ENCODE measurements at places on chromosomes 7 and 10.

GRCh38 chr10:75294031-75294437 lies 58.3 kb upstream of the COMTD1 start:
- DNase-seq = no peak

DNA sequence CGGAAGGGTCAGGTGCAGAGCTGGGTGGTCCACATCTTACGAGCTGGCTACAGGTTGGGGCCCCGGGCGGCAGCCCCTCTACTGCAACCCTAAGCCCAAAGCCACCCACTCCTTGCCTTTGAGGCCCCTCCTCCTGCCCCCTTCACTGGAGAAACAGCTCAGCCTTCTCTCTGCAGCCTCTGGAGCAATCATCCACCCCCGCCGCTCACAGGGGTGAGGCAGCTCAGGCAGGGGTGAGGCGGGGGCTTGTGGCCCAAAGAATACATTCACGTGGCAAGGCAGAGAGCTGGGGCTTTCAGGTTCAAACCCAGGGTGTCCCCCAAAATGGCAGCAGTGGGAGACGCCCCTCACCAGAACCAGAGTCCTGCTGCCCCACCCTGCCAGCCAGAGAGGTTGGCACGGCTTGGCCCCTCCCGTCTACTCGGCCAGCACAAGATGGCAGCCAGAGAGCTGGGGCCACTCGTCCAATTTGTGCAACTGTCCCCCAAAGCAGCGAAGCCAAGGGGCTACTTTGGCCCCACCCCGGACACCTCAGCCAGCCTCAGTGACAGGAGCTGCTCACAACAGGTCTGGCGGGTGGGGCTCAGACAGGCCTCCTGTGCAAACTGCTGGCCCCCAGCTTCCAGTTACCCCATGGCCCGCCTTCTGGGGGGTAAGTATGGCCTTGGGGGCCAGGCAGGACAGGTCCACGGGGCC lies 7.2 kb downstream of the GNB2 start:
- DNase-seq = no peak

DNA sequence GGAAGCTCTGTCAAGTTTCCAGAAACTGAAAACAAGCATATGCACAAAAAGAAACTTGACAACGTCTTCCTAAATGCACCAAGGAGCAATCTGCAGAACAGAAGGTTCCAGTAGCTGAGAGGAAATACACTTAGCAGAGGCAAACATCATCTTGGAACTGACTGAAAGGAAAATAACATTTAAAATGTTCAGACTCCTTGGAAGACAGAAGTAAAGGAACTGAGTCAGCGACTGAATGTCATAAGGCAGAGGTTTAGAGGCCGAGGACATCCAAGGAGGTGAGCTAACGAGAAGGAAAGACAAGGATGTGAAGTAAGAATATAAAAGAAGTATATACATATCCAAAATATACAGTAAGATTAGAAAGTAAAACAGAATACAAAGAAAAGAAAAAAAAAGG lies 24.1 kb downstream of the SEMA3D start:
- DNase-seq = no peak

DNA sequence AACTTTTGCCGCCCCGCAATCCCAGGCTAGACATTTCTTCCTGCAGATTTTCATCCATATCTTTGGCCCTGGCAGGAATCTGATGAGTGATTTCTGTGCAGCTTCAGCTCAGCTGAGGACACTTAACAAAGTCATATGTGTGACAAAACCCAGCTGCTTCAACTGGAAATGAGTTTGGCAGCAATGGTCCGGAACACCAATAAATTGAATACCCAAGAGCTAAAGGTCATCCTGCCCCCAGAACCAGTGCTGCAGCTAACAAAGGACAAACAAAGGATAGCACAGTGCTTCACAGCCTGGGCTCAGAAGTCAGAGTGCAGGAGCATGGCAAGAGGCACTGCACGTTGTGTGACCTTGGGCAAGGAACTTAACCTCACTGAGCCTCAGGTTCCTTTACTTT lies 40.0 kb upstream of the TRIL start:
- DNase-seq = no peak

DNA sequence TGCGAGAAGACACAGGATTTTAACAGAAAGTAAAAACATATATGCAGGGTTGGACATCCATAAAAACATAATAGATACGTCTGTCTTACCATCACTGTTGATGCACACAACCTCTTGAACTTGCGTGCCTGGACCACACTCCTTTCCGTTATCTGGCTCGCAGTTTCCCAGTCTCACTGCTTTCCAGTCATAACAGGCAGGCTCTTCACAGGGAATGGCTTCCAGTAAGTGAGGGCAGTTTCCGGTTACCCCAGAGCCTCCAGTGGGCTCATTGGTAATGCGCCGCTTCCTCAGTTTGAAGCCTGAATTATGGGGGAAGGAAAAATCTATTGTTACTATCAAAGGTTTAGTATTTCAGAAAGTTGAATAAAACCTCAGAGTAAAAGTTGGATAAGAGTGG lies 290.7 kb downstream of the THSD7A start:
- no peak for DNase-seq

DNA sequence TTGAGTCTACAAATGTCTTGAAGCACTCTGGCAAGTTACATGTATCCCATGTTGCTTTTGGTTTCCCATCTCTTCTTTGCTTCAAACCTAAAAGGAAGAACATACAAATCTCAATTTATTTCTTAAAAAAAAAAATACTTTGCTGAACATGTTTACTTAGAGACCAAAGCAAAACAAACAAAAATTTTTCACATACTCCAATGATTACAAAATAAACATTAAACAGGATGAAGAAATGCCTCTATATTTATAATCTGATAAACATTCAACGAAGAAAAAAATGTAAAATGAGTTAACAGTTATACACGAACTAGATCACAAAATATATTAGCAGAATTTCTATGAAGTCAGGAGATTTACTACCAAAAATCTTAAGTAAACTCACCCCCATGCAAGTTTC lies 31.3 kb downstream of the FAM204A start:
- DNase-seq = no peak

DNA sequence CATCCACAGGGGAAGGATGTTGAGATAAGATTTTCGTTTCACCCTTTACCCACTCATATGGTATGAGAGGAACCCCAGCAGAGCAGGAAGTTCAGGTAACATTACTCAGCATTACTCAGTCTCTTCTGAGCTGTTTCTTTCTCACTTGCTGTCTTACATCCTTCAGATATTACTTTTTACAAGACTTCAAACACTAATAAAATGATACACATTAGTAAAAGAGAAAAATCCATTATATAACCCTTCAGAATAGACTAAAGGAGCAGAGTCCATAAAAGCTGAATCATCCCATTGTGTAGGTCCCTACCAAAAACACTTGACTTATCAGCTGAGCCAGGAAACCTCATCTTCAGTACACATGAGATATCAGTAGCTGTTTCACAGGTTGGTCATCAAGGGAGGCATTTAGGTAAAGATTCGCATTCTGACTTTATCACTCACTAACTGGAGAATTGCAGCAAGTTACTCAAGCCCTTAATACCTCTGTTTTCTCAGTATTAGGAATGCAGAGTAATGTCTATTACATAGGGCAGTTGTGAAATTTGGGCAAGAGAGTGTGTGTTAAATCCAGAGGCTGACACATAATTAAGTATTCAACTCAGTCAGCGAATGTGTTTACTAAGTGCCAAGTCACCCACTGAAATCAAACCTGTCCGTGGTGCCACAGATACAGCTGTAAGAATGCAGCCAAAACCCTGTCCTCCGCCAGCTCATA lies 44.7 kb downstream of the KLF6 start:
- DNase-seq = no peak

DNA sequence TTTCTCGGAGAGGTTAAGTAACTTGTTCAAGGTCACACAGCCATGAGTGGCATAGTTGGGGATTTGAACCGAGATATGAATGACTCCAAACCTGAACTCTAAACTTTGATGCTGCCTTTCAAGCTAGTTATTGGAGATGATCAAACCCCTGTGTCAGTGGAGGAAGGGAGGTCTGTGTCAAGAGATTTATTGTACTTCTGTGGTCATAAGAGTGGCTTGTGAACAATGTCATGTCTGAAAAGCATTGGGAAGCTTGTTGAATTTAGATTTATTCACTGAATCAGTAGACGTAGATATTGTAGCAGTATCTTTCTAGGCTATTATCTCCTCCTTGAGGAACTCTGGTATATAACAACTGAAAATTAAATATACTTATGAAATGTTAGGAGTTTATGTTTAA lies 27.3 kb downstream of the SNX10 start:
- DNase-seq = no peak

DNA sequence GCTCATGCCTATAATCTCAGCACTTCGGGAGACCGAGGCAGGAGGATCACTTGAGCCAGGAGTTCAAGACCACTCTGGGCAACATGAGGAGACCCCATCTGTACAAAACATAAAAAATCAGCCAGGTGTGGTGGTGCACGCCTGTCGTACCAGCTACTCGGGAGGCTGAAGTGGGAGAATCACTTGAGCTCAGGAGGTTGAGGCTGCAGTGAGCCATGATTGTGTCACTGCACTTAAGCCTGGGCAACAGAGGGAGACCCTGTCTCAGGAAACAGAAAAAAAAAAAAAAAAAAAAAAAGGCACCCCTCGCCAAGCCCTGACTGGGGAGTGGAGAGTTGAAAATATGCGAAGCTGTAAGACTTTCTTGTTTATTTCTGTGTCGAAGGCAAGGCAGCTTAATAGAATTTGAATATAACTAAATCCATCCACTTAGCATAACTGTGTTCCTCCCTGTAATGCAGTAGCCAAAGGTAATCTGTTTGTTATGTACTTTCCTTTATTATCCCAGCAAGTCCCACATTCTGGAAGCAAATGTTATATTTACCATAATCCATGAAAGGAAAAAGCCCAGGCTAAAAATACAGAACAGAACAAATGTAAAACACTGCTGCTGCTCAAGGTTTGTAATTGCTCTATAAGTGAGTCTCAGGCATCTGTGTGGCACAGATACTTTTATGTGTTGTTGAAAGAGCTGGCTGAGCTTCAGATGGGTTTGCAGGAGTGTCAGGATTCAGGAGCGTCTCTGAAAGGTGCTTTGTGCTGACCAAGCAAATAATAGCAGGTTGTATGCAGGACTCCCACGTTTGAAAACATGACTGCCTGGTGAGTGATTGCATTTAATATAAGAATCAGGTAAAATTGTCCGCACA lies 127.2 kb downstream of the CELF2 start:
- DNase-seq = no peak

DNA sequence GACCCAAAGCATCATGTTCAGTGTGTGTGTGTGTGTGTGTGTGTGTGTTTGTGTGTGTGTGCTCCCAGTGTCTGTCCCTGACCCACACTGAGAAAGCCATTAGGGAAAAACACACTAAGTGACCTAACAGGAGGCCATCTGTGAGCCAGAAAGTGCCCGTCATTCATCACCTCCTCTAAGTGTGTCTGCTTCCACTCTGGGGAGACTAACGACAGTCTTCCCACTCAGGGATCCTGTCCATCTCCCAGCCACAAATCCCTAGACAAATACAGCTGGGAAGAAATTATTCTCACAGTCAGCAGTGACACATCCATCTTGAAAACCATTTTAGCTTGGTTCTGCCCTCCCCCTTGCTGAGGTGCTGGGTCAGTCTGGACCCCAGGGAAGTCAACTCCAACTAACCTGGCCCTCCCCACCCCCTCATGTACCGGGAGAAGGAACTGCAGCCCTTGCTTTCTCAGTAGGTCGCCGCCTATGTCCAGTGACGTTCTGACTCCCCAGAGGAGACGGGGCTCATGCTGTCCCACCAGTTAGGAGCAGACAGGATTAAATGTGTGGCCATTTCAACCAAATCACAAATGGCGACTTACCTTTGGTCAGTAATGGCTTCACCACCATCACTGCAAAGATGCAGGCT lies 296.5 kb upstream of the ZNF32 start:
- DNase-seq = no peak

- no peak for DNase-seq
Measured at GRCh38 chr7:66083677-66084076, 8.1 kb downstream of the ASL start.

DNA sequence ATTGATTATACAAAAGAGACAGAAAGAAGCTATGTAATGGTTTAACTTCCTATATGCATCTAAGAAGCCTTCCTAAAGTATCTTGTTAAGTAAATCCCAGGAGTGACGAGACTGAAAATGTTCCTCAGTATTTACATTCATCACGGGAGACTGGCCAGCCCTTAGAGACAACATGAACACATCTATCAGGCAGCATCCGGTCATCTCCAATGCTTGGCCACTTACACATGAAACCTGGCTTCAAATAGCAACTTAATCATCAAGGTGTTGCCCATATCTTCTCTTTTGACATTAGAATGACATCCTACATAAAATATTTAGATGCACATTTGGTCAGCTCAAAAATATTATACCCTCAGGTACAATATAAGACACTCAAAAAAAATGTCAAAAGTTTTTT lies 33.8 kb downstream of the ERCC6 start:
- no peak for DNase-seq

GRCh38 chr10:71266147-71266917 lies 52.7 kb upstream of the SLC29A3 start:
- no peak for DNase-seq

- no peak for DNase-seq
Measured at GRCh38 chr10:71084818-71085126, 127.6 kb upstream of the UNC5B start.

DNA sequence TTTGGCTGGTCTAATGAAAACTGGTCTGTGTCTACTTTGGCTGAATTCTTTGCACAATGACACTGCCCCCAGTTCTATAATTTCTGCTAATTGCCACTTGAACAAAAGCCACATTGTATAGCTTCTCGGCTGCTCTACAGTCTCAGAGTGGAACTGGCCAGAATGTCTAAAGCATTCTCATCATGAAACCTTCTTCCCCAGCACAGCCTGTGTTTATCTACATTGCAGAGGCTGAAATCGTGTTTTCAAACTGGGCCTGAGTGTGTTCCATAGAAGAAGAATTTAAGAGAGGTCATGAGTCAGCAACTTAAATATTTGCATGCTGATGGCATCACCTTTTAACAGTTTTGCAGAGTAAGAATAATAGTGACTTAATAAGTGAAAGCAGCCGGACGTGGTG lies 177.2 kb downstream of the BUB3 start:
- no peak for DNase-seq

DNA sequence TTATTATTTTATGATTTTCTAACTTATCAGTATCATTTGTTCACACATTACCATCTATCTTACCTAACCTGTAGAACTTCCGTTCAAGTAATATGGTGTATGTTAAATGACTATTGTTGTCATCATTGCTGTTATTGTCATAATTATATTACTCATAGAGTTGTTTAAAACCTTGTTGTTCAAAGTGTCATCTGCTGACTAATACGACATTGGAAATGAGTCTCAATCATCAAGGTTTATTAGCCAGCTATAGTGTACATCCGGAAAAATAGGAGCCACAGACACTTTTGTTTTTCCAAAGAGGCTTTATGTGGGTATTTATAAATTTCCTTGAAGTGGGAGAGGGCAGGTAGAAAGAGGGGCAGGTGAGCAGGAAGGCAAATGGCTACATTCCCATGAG lies 386.9 kb upstream of the LRRTM3 start:
- DNase-seq = no peak

GRCh38 chr7:473211-473734 lies 46.4 kb downstream of the PDGFA start:
- no peak for DNase-seq
